ENCODE measurements at places on chromosomes 2 and 18. TPM values are rescaled to one million over a fixed set of nuclear protein-coding genes. Genes with fewer than 3 reads are reported as not detected.

DNA sequence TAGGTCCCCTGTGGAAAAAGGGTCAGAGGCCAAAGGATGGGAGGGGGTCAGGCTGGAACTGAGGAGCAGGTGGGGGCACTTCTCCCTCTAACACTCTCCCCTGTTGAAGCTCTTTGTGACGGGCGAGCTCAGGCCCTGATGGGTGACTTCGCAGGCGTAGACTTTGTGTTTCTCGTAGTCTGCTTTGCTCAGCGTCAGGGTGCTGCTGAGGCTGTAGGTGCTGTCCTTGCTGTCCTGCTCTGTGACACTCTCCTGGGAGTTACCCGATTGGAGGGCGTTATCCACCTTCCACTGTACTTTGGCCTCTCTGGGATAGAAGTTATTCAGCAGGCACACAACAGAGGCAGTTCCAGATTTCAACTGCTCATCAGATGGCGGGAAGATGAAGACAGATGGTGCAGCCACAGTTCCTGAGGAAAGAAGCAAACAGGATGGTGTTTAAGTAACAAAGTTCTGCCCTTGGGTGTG, 165.8 kb downstream of the RPIA start:
- DNase-seq = no peak

DNA sequence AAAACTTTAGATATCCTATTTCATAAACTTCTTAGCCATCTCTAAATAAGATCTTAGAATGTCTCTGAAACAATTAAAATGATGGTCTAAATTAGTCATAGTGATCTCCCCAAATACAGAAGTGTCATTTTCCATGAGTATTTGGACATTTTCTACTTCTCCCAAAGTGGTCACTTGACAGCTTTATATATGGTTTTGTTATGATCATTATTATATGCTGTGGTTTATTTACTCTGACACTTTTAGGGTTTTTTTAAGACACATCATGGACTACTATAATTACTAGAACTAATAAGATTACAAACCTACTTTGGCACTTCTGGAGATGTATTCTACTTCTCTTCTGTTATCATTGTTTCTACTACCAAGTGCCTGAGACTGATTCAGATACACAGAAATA, 47.1 kb downstream of the SLC25A12 start:
- no peak for DNase-seq

GRCh38 chr2:176729706-176730569, 460.7 kb downstream of the MTX2 start:
- peak; percentile 32 for DNase-seq

DNA sequence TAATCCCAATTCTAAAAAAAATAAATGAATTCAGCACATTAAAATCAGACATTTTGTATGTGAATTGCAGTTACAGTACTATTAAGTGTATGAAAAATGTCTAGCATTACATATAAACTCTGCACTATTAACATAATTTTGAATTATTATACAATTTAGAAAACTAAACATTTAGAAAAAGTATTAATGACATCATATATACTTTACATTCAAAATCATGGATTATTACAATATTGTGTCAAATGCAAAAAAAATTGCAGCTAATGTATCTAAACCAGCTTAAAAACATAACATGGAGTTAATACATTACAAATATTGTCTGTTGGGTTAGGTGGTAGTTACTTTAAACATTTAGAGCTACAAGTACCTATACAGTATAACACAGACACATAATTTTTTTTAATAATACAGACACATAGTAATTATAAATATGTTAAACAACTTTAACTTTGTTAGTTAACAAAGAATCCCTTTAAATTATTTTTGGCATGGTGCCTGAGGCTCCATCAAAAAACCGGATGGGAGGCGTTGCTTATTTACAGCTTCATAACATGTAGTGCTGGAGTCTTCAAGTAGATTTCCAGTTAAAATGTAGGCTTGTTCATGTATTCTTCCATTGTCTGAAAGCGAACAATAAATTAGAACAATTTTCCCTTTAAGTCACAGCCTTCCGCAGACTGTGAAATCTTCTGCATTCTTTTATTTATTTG, 79.1 kb downstream of the AP1S3 start:
- no peak for DNase-seq

Gene PJVK
- total RNA-seq = 4.7 TPM

Data from prostate gland (tissue), 2 donors.